ENCODE measurements at places on chromosomes 6 and 20. TPM values are rescaled to one million over a fixed set of nuclear protein-coding genes. Genes with fewer than 3 reads are reported as not detected.

The WFDC12 gene
- not detected for total RNA-seq

The DXO gene
- total RNA-seq, result 21.7 TPM

The SLC13A3 gene
- 6.2 TPM for total RNA-seq

The SAPCD1 gene
- 8.4 TPM for total RNA-seq

The ADGRB3 gene
- 1.8 TPM for total RNA-seq

The FILIP1 gene
- 0.70 TPM for total RNA-seq

The SEL1L2 gene
- total RNA-seq, result not detected

The C4A gene
- total RNA-seq, result 3.2 TPM

The OR2J3 gene
- not detected for total RNA-seq

The KCNK15 gene
- total RNA-seq, result 0.22 TPM

The C4B gene
- total RNA-seq, result 3.2 TPM

The GNL1 gene
- total RNA-seq, result 93.5 TPM

The FABP7 gene
- 2.7 TPM for total RNA-seq

The NRSN1 gene
- not detected for total RNA-seq

The NKX2-4 gene
- not detected for total RNA-seq

The SLC44A4 gene
- 3.6 TPM for total RNA-seq

The FAM83C gene
- not detected for total RNA-seq

The FLRT3 gene
- total RNA-seq, result 81.7 TPM

The FHL5 gene
- total RNA-seq, result not detected

The STX11 gene
- total RNA-seq, result 0.38 TPM

The TREM2 gene
- total RNA-seq, result not detected

The TP53TG5 gene
- total RNA-seq, result 2.4 TPM

The SLC18B1 gene
- 9.6 TPM for total RNA-seq

The ZNF334 gene
- total RNA-seq, result 31.8 TPM

The LY86 gene
- total RNA-seq, result not detected

The LY6G5C gene
- 2.0 TPM for total RNA-seq

The VSTM2L gene
- total RNA-seq, result 1.1 TPM

The TRAPPC3L gene
- not detected for total RNA-seq

The RAET1L gene
- not detected for total RNA-seq

The ADGRF5 gene
- not detected for total RNA-seq

The C20orf141 gene
- not detected for total RNA-seq

The FBXO9 gene
- total RNA-seq, result 52.9 TPM

The MUCL3 gene
- total RNA-seq, result 0.25 TPM

The RAD21L1 gene
- total RNA-seq, result not detected

The OVOL2 gene
- total RNA-seq, result 4.8 TPM

Data from endodermal cell (in vitro differentiated cells).